ENCODE measurements at places on chromosomes 5 and 9.

- DNase-seq = no peak
These were observed 139.7 kb downstream of the TLE1 start for GRCh38 chr9:81549500-81550206.

DNA sequence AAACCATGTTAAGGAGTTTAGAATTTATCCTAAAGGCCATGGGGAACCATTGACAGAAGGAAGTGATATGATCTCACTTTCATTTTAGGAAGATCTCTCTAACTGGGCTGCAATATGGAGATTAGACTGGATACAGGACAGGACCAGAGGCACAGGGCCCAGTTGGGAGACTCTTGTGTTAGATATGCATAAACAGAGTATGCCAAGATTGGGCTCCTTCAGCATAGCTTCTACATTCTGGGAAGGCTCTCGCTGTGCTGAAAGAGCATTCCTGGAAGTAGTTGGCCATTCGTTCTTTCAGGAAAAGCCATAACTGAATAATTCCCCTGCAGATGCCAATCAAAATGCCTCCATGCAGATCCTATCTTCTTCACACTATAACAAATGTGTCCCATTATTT, 204.5 kb downstream of the CWC27 start:
- no peak for DNase-seq

DNA sequence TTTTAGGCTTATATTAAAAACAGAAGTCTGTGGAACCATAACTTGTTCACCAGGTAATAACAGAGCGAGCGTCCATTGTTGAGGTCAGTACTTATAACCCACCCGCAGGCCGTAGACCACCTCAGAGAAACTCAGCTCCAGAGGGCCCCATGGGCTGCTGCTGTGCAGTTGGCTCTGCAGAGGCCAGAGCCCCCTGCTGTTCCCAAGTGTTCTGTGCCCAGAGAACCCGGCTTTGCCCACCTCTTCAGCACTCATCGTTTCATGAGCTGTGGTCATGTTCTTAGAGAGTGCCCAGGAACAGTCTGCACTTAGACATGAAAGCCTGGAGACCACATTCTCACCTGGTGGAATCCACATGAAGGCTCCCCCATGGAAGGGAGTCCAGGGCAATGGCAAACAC, 50.4 kb upstream of the SLC2A8 start:
- no peak for DNase-seq

DNA sequence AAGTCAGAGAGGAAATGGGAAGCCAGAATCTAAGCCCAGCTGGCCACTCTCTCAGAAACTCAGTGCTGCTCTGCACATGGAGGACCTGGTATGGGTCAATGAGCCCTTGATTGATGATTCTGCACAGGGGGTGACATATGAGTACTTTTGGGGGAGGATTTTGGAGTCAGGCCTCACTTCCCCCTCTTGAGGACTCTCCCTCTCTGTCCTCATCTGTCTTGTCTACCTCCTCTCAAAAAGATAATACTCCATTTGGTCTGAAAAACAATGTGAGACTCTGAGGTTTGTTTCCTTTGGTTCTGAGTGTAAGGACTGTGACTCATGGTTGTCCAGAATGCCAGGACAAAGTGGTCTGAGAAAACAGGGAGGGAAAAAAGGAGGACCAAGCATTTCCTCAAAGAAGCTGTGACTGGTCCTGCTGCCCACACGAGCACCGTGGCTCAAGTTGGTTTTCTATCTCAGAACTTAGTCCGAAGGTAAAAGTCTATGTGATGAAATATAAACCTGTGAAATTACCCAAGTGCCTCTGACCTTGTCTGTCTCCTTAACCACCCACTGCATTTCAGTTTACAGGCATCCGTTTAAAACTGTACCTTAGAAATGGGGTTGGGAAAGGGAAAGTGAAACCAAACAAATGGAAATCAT, 11.1 kb downstream of the TTC39B start:
- DNase-seq = no peak

- DNase-seq = no peak
These were observed 12.6 kb upstream of the SPARC start for GRCh38 chr5:151699071-151699901.

DNA sequence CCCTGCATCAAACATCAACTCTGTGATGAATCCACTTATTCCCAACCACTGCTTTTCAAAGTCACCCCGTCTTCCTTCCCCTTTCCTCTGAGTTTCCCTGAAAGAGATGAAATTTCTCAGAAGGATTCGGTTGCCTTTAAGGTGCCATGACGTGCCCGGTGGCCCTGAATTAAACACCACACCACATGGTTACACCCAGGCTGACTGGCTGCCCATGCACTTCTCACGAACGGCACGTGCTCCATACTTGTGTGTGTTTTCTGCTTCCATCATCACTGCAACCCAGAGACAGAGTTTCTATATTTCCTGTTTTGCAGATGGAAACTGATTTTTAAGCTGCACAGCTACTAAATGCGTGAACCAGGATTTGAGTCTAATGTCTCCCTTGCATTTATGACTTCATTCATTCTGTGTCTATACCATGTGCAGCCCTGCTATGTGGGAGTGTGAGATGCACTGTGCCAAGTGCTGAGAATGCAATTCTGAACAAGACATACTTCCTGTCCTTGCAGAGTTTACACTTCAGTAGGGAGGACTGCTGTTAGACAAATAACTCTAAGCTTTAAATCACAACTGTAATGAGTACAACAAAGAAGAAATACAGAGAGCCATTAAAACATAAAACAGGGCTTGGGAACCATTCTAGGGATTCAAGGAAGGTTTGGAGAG, 162.9 kb downstream of the NXNL2 start:
- no peak for DNase-seq

GRCh38 chr5:181187500-181188213, 17.3 kb downstream of the TRIM7 start:
- no peak for DNase-seq

DNA sequence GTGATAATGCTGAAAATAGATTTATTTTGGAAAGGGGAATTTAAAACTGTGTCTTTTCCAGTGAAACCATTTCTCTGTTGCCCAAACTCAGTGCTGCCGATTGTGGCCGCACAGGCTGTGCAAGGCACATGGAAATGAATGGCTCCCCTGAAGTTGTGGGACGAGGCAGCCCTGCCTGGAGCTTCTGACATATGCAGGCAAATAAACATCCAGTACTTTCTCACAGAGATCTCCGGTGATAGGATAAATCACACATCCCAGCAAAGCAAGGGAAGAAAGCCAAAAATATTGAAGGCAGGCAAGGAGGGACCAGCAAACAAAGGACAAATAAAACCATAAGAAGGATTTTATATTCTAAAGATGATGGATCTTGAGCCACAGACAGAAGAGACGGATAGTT, 464.5 kb downstream of the MTRR start:
- no peak for DNase-seq

GRCh38 chr9:11893331-11893730, 799.9 kb upstream of the TYRP1 start:
- DNase-seq = no peak

- no peak for DNase-seq
These were observed 75.9 kb downstream of the KDM4C start for GRCh38 chr9:6833518-6834192.

DNA sequence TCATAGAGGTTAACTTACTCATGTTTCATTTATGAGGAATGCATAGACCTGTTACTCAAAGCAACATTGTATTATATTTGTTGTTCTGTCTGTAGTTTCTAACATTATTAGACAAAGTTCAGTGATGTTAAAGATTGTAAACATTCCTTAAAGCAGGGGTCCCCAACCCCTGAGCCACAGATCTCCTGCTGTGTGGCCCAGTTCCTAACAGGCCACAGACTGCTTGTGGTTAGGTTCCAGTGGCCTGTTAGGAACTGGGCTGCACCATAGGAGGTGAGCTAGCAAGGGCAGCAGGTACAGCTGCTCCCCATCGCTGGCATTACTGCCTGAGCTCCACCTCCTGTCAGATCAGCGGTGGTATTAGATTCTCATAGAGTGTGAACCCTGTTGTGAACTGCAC, 181.1 kb downstream of the KDM4C start:
- no peak for DNase-seq

GRCh38 chr5:55923177-55923771, 71.5 kb downstream of the IL6ST start:
- DNase-seq = no peak

- DNase-seq = no peak
These were observed 98.7 kb downstream of the RAPGEF6 start for GRCh38 chr5:131536211-131536826.

DNA sequence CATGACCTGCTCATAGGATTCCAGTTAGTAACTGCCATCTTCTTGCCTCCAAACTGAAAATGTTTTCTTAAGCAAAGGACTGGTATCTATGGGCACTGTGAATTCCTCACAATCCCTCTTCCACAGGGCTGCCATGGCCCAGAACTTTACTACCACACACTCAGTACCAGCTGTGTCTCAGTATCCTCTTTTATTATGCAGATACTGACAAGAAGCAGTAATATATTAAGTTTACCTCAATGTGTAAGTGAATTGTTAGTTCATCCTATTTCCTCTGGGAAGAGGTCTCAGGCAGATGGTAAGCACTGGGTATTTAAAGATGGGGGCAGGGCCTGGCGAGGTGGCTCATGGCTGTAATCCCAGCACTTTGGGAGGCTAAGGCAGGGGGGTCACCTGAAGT, 320.8 kb upstream of the RFX3 start:
- no peak for DNase-seq

GRCh38 chr5:43020399-43020746, 19.7 kb downstream of the ANXA2R start:
- no peak for DNase-seq

All from stimulated activated CD4-positive, alpha-beta T cell treated with anti-CD3 and anti-CD28 coated beads, TNF-alpha, amount 100 ng/mL, for 24 hours (primary cell).